ENCODE measurements at places on chromosomes 1 and 21.

DNA sequence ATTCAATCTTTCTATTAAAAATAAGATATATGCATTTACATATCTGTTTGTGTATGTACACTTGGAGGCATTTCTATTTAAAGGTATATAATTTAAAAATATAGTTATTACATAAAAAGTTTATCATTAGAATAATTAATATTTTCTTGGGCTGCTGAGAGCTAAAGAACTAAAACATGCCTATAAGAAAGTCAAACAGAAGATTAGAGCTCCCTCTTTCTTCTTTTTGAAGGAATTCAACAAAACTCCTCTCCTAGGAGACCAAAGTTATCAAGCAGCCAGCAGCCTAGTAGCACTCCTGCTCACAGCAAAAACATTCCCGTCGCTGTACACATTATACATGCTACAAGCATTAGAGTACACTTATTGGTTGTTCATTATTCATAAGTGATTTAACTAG lies 216.4 kb downstream of the VAV3 start:
- no peak for DNase-seq

DNA sequence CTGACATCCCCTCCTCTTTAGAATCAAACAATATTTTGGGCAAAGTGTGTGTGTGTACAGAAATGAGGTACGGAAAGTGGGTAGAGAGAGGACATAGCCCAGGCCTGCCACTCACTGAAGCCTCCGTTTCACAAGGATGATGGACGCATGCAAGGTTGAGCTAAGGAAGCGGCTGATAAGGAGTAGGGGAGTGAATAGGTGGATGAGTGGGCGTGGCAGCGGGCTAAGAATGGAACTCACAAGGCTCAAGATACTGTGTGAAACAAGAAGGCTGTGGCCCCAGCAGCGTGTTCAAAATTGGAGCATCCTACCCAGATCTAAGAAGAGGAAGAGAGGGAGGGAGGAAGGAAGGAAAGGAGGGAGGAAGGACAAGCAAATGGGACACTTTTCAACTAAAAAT lies 37.5 kb downstream of the VWA5B1 start:
- DNase-seq: no peak

GRCh38 chr1:31215065-31215570 lies 24.6 kb downstream of the NKAIN1 start:
- DNase-seq: no peak

DNA sequence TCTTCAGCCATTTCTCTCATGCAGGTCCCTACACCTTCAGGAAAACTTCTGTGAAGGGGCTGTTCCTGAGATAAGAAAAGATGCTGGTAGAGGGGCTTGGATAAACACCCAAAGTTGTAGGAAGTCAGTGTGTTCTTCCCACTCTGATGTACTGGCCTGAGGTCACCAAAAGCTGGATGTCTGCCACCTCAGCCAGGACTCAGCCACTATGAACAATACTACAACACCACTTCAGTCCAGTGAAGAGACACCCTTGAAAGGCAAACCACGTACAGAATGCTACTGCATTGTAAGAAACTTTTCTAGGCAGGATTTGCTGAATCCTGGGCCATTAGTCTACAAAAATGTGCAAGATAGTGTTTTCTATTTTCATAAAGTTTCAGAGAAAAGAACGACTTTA lies 2.4 kb downstream of the PTPN14 start:
- no peak for DNase-seq

DNA sequence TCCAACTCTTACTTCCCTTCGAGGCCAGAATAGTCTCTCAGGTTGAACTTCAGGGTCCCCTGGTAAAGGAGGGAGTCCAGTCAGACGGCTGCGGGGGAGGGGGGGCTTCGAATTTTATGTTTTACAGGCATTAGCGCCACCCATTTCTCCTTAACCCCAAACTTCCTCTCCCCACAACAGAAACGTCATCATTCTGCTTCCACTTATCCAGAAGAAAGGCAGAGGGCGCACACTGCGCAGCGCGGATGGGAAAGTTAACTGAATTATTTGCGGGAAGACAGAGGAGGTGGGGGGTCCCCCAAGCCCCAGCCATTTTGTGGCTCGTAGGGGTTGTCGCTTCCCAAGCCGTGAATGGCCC lies 529 bp upstream of the PRMT2 start:
- DNase-seq: no peak

GRCh38 chr1:29638281-29638680 lies 402.0 kb downstream of the PTPRU start:
- no peak for DNase-seq

DNA sequence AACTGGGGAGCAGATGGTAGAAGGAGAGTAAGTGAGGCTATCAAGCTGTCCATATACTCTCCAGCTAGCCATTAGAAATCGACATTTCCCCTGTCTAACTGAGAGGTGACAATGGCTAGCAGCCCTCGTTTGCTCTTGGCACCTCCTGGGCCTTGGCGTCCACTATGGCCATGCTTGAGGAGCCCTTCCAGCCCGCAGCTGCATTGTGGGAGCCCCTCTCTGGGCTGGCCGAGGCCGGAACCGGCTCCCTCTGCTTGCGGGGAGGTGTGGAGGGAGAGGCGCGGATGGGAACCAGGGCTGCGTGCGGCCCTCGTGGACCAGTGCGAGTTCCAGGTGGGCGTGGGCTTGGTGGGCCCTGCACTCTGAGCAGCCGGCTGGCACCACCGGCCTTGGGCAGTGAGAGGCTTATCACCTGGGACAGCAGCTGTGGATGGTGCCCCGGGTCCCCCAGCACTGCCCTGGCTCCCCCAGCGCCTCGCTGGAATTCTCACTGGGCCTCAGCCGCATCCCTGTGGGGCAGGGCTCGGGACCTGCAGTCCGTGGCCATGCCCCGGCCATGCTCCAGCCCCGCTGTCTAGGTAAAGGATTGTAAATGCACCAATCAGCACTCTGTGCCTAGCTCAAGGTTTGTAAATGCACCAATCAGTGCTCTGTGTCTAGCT lies 56.2 kb upstream of the PARP1 start:
- DNase-seq: no peak

DNA sequence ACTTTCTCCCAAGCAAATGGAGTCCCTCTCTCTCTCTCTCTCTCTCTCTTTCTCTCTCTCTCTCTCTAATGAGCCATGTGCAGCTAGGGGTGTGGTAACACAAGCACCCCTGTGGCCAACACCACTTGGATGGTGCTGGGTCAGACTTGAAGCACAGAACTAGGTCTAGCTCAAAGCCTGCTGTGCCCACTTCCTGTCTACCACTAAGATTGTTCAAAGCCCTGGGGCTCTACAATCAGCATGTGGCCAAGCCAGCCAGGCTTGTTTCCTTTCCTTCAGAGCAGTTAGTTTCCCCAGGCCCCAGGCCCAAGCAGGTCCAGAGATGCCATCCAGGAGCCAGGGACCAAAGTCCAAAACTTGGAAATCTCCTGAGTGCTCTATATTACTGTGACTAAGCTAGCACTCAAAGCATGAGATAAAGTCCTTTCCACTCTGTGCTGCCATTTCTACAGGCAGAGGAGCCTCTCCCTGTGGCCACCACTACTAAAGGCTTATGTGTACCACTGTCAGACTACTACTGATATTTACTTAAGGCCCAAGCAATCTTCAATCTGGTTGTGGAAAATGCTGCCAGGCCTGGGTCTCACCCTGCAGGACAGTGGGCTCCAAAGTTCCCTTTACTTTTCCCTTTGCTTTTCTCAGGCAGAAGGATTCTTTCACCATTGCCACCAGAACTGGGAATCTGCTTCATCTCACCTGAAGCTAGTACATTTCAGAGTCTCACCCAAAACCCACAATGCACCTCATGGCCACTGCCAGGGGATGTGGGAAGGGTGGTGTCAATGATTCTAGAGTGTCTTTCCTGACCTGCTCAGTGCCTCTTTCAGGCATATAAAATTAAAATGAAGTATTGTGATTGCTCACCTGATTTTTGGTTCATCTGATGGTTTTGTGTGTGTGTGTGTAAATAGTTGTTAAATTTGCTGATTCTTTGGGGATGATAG lies 999.5 kb downstream of the NCAM2 start:
- DNase-seq: no peak

GRCh38 chr1:222880587-222880986 lies 65.7 kb downstream of the DISP1 start:
- no peak for DNase-seq

- DNase-seq: no peak
These were observed 7.5 kb downstream of the CD55 start for GRCh38 chr1:207328908-207329440.

DNA sequence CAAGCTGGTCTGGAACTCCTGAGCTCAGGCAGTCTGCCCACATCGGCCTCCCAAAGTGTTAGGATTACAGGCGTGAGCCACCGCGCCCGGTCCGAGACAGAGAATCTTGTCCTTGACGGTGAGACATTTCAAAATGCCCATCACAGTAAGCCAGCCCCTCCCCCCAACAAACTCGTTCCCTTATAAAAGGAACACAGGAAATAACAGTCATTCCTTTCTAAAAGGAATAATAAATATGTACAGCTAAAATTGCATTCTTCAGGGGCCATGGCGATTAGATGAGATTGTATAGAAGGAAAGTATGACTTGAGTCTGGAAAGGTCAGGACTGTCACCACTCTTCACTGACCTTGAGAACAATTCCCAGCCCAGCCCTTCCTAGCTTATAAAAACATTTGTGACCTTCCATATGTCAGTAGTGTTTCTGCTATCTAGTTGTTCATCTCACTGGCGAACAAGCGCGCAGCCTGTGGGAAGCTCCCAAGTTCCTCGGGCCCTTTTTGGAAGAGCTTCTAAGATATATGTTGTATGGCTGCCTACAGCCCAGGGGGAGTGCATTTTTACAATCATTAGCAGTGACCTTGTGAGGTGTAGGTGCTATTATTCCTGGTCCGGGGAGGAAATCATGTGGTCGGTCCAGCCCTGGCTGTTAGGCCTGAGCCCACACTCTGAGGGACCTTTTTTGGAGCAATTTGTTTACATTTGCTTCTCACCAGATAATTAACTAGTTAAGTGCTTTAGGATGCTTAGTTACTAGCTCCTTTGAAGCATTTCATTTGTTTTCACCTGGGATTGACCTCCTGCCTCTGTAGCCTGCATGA lies 8.7 kb downstream of the SZRD1 start:
- DNase-seq: no peak

DNA sequence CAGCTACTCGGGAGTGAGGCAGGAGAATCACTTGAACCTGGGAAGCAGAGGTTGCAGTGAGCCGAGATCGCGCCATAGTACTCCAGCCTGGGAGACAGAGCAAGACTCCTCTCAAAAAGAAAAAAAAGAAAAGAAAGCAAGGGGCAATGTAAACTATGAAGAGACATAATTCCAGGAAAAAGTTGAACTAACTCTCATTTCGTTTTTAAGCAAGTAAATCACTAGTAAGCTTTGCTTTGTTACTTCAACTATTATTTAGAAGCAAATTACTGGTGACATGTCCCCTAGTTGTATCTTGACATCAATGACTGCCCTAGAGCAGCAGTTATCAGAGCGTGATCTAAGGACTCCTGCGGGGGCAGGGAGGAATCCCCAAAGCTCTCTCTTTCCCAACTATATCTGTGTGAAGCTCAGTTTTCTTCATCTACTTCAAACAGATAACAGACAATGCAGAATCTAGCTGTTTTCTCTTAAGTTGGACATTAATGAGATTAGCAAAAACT lies 18.7 kb downstream of the CLSTN1 start:
- no peak for DNase-seq

DNA sequence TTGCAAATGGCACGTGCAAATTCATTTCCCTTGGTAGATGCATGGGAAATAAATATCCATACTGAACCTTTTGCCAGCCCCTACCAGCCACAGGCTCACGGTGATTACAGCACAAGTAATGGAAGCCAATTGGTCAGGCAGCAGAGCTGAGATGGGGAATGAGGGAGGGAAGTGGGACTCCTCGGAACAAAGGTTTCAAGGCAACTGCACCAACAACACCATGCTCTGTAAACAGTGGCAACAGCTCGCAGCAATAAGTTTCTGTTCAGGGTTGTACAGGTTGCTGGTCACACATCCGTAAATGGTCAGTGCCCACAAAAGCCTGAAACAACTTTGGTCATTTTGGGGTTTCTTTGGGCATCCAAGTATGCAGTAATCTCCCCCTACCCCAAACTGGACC lies 62.7 kb upstream of the LPGAT1 start:
- no peak for DNase-seq

DNA sequence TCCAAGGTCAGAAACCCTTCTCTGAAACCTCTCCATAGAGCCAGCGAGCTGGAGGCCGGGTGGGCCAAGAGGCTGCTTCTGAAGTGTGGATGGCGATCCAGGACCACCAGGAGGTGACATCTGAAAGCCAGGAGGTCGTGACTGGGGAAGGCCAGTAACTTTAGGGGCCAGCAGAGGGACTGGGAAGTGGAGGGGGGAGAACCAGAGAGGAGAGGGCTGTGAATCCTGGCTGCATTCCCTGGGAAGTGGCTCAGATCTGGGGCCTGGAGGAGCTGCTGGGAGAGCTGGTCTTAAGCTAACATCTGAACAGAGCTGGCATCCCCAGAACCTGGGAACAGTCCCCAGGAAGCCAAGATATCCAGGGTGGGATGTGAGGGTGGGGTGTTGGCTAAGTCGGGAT lies 11.3 kb upstream of the EPHA8 start:
- no peak for DNase-seq

DNA sequence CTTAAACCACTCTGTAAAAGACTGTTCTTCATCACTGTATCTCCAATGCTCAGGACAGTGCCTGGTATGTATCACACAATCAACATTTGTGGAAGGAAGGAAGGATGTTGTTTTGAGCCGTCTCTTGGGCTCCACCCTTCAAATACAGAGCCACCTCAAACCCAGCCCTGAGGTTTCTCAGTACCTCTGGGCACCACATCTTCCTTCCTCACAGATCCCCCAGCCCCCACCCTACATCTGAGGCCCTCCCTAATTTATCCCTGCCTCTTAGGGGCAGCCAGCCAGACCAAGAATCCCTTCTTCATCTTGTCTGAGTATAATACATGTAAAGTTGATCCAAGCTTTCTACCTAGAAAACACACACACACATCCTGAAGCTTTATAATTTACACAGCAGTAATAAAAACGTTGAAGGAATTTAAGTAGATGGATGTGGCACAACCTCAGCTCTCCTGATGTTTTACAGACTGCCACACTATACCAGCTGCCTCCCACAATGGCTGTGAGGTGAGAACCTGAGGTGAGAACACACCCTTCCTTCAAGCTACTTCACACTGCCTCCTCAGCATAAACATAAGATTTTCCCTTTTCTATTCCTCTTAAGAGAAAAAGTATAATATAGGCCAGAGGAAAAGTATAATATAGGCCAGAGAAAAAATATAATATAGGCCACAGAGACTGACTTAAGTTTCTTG lies 48.5 kb downstream of the CDC7 start:
- no peak for DNase-seq

DNA sequence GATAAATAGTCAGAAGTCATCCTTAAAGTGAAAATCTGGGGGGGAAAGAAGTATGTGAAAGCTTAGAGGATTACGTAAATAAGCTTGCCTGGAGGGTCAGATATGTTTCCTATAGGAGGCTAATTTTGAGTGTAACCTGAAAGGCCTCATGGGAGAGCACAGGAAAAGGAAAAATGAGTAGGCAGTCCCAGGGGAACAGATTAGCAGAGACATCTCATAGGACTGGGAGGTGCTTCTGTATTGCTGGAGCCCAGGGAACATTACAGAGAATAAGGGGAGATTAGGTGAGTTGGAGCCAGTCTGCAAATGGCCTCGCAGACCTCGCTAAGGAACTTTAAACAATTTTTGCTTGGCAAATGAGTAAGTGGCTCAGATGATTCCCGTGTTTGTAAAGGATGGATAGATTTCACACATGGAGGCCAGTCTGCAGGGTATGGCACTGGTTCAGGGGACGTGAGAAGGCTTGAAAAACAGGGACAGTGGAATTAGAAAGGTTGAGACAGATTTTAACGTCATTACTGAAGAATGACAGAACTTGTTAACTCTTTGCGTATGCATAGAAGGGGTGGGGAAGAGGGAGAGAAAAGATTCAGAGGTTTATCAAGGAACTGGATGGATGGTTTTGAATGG lies 149.1 kb downstream of the GREM2 start:
- no peak for DNase-seq

GRCh38 chr1:234559902-234560676 lies 49.9 kb downstream of the IRF2BP2 start:
- no peak for DNase-seq

Data from effector memory CD4-positive, alpha-beta T cell (primary cell).